ENCODE measurements at places on chromosomes 5 and 9.

GRCh38 chr5:122351416-122352157 lies 39.5 kb downstream of the SNCAIP start:
- no peak for DNase-seq

- DNase-seq, result no peak
Measured at GRCh38 chr9:126687930-126688461, 74.3 kb downstream of the LMX1B start.

DNA sequence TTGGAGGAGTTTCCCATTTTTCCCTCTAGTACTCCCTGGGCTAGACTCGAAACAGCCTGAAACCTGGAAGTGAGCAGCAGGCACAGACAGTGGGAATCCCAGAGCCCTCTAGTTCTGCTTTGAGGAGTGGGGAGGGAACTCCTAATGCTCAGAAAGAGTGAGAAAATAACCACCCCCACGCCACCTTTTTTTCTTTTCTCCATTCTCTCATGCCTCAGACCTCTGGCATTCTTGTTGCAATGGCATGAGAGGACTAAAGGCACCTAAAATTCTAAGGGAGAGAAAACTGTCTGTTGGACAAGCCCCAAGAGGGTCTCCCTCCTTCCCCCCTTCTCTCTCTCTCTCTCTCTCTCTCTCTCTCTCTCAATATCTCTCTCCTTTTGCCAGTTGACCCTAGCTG lies 15.1 kb upstream of the IRF1 start:
- DNase-seq, result no peak

DNA sequence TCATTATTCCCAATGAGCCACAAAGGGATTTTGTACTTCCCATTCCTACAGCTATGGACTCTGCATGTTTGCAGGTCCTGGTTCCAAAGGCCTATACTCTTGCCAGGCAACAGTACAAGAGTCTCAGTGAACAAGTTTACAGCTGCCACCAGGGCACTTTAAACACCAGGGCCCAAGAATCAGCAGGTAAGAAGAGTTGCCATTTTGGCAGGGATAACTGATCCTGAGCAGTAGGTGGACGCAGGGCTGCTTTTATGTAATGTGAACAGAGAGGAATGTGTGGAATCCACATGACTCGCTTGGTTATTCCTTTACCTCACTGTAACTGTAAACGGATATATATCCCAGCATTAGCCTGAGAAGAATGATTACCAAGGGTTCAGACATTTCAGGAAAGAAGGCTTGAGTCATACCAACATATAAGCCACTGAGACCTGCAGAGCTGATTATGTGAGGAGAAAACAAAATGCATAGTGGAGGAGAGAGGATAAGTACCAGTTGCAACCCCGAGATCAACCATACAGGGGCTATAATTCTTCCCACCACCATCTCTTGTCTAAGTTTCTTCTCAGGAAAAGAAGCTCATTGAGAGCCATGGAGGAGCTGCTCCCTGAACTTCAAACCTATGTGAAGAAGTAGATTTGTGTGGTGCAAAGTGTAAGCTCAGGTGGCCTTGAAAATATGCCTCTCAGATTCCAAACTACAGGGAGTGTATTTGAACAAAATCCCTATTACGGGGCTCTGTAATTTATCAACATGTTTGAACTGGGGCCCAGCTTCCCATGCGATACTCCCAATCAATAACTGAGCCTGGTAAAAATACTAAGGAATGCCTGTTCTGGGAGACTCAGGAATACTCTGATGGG lies 24.6 kb downstream of the RAPGEF6 start:
- DNase-seq, result no peak
